Activated T-helper 1 cell treated with anti-CD3 and anti-CD28 coated beads, Interleukin-2, amount 50 U/mL, for 16 hours (primary cell): ENCODE measurements at places on chromosomes 3 and 15.

DNA sequence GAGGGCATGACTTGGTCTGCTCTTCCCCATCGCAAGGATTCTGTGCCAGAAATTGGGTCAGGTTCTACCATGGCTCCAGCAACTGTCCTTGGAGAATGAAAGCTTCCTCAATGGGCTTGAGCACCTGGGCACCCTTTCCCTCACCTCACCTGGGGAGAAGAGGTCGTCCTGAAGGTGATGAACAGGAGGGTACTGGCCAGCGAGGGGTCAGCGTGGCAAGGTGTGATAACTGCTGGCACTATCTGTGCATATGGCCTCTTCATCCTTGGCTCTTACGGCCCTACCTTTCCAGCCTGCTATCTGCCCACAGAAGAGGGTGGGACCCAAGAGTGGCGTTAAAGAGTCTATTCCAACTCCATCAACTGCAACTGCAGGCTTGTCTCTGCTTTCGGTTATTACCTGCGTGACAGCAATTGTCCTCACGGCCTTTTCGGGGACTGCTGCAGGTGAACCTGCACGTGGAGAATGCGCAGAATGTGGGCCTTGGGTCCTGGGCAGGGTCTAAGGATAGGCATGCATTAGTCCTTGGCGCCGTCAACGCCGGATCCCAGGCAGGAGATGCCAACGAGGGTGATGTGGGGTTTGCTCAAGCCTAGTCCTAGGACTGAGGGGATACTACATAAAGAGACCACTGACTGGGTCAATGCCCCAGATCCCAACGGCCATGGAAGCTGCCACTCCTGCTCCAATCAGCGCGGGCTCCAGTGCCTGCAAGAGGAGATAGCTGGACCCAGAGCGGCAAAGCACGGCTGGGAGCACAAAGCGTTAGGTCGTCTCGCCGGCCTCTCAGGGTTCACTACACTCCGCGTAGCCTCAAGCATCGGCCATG lies 625 bp upstream of the RBM15B start:
- DNase-seq, result no peak

DNA sequence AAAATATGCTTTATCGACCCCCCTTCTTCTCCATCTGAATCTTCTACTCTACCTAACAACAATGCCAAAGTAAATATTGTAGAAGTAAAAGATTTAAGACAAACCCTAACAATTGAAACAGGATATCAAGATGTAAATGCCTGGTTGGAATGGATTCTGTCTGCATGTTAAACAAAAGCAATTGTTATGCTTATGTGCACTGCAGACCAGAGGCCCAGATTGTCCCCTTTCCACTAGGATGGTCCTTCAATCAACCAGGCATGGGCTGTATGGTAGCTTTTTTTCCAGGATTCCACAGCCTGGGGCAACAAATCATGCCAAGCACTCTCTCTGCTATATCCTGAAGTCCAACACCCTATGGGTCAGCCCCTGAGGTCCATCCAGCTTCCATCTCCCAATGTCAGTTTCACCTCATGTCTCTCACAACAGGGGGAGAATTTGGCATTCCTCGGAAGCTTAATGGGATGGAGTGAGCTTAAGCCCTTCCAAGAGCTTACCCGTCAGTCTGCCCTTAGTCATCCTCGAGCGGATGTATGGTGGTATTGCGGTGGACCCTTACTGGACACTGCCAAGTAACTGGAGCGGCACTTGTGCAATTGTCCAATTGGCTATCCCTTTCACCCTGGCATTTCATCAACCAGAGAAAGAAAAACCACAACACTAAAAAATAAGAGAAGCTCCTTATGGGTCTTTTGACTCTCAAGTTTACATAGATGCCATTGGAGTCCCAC lies 36.2 kb downstream of the ZNF589 start:
- no peak for DNase-seq

GRCh38 chr15:68333775-68334470 lies 56.4 kb downstream of the FEM1B start:
- no peak for DNase-seq

DNA sequence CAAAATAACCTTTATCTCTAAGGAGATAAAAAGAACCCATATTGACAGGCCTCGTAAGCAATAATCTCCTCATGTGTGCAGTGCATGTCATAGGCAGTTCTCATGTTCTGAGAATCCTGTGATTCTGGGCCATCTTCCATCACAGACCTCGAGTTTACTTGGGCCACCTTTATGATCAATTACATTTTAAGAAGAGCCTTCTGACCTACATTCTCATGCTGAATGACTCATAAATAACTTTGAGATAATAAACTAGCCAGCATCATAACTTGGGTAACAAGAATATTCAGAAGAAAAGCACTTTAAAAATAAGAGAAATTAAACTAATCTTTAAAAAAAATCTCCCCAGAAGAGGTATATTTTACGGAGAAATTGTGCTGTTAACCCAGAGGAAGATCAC lies 310.7 kb upstream of the ZNF717 start:
- no peak for DNase-seq

GRCh38 chr3:157027861-157028745 lies 131.8 kb downstream of the CCNL1 start:
- DNase-seq, result no peak

DNA sequence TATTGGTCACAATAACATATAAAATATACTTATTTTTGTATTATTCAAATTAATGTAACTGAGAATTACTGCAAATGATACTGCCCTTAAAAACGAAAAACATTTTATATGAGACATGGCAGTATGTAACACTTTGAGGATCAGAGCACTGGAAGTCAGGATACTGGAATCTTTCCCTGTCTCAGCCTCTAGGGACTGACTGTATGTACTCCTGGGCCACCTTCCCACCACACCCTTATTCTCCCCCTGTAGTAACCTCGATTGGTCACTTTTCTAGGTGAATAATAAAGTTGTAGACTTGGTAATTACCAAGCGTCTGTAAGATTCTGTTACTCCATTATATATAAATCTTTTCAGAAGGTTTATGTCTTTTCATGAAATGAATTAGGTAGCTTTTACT lies 43.0 kb downstream of the LRRC49 start:
- no peak for DNase-seq

DNA sequence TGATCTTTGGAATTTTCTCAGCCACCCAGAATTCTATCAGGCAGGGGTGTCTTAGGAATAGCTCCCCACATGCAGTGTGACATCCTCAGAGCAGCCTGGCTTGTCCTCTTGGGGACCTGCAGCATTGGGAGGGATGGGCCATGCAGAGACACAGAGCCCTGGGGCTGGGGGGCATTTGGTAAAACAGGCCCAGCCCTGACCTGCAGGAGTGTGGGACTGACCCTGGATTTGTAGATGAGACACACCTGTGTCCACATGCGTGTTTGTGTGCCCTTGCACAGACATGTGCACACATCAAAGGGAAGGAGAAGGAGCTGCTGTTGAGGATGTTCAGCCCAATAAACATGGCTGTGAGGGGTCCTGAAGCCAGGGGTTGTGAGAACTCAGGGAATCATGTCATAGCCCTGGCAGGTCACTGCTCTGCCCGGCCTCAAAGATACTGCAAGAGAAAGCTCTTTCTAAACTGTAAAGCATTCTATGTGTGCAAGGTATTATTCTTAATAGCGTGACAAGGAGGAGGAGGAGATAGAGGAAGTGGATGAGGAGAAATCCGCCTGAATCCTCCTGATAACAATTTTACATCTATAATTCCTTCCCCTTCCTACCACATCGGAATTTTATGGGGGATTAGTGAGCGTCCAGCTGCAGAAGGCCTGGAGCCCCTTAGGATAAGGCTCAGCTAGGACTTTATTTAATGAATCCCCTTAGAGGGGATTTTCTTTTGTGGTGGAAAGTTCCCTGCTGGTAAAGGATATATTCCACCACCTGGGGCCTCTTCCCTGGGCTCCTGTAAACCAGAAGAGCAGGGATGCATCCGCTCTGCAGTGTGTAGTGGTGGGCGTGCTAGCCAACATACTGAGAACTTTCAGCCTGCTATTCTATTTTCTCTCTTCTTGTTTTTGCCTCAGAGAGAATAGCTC lies 245.5 kb downstream of the EPHB1 start:
- DNase-seq, result no peak

DNA sequence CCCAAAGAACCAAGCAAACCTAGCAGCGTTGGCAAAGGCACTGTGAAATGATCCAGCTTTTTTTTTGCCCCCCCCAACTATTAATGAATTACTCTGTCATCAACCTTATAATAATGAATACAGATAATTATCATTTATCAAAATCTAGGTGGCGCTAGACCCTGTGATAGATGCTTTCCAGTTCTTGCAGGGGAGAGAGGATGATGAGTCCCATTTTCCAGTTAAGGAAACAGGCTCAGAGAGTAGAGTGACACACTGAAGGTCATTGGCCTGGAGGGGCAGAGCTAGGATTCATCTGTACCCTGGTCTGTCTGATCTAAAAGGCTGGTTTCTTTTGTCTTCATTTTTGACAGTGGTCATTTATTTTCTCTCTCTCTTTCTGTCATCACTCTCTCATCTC lies 5.0 kb downstream of the ACOX2 start:
- no peak for DNase-seq

DNA sequence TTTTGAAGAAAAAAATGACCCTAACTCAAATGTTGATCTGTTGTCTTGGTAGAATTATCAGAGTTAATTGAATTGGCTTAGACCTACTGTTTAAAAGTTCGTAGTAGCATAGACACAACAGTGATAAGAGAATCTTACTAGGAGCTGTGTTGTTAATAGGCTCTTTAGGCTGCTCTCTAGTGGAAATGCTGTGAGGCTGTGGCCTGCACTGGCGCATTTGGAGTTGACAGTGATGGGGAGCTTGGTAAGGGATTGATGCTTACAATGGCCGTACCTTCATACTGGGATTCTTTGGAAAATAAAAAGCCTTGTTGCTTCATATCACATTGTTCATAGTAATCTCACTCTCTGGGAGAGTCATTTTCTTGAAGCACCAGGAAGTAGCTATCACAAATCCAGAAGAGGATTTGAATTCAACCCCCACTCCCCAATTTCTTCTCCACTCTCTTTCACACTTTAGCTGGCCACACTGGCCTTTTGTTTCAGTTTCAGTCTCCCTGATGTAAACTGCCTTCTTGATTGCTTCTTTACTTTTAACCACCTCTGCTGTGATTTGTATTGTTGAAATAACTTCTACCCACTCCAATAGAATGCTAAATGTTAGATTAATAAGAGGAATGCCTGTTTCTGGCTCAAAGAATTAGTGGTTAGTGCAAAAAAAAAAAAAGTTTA lies 56.6 kb downstream of the CEP63 start:
- no peak for DNase-seq
